ENCODE measurements at places on chromosomes 4 and X.

GRCh38 chrX:12367254-12367653 lies 229.0 kb downstream of the FRMPD4 start:
- no peak for DNase-seq

DNA sequence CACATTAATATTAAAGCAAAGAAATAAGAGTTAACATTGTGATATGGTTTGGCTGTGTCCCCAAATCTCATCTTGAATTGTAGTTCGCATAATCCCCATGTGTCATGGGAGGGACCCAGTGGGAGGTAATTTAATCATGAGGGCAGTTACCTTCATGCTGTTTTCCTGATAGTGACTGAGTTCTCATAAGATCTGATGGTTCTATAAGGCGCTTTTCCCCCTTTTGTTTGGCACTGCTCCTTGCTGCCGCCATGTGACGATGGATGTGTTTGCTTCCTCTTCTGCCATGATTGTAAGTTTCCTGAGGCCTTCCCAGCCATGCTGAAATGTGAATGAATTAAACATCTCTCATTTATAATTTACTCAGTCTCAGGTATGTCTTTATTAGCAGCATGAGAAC lies 153.8 kb upstream of the GALNT7 start:
- no peak for DNase-seq

- DNase-seq: no peak
Observed at GRCh38 chr4:114399105-114399504, 199.5 kb upstream of the UGT8 start.

GRCh38 chrX:12999422-12999821 lies 24.5 kb downstream of the TMSB4X start:
- DNase-seq: peak; percentile 37

Measured in stimulated activated naive CD4-positive, alpha-beta T cell treated with Interleukin-2 at 50 U/mL for 16 hours (primary cell).